ENCODE measurements at places on chromosomes 16 and 17.
A peak's percentile ranks its signal among the peaks of the same experiment; 100 is the strongest.

DNA sequence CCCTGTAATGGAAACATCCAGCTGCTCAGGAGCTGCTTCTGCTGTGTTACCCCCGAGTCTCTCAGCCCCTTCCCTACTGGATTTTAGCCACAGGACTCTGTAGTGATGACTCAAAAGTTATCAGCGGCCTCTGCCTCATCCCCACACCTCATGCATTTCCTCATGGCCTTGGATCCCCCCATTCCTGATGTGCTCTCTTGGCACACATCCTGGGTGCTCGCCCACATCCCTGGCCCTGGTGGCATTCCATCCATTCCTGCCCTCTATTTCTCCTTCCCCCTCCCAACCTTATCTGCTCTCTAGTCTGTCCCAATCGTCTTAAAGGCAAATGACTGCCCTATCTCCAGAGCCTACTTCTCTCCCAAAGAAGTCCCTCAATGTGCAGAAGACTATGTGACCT is 24.6 kb downstream of the MARF1 start:
- no peak for DNase-seq

DNA sequence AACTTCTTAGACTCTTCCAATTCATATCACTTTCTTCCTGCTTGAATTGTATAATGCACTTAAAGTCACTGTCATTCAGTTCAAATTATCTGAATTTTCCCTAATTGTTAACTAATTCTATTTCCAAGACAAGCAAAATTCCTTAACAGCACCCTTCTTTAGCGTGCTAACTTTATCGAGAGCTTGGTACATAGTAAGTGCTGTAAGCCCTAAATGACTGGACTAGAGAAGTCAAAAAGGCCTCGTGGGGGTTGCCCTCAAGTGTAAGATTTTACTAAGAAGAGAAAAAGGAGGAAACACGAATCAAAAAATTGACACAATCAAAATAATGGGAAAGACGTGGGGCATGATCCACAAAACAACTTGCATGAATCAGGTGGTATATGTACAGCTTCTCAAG is 11.3 kb downstream of the KANSL1 start:
- DNase-seq: no peak

DNA sequence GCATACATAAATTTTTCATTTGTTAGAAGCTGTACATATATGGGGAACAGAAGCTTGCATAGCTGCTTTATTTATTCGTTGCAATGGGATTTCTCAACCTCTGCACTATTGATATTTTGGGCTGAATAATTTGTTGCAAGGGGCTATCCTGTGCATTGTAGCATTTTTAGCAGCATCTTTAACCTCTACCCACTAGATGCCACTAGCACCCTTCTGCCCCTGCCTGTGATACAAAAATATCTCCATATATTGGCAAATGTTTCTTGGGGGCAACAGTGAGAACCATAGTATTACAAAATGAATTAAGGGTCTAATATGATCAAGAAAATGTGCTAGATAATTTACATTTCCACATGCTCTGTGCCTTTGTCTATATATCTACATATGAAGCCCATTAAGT is 1401.0 kb downstream of the CDH11 start:
- DNase-seq: no peak

DNA sequence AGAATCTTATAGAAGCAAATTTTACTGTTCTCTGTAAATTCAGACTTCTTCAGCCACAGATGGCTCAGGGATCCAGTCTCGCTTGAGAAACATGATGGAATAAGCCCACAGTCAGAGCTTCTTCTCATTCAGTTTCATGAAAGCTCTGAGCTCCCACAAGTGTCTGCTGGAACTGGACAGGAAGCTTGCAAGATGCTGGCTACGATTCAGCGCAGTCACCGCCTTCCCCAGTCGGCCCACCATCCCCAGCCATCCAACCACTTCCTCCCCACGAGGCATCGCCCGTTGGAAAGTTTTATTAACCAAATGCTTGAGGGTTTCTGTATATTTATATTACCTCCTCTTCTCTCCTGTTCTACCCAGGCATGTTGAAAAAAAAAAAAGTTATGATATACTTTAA is 171.7 kb downstream of the ZFHX3 start:
- peak; percentile 2 for DNase-seq

GRCh38 chr17:46212634-46213435 is 19.6 kb upstream of the KANSL1 start:
- DNase-seq: peak; percentile 86

DNA sequence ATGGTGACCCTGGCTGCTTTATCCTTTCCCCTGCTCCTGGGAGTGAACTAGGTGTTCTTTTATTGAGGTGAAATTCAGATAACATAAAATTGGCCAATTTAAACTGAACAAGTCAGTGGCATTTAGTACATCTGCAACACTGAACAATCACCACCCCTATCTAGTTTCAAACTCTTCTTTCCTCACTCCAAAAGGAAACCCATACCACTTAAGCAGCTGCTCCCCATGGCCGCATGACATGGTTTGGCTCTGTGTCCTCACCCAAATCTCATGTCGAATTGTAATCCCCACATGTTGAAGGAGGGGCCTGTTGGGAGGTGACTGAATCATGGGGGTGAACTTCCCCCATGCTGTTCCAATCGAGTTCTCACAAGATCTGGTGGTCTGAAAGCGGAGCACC is 154.1 kb downstream of the STX8 start:
- no peak for DNase-seq

DNA sequence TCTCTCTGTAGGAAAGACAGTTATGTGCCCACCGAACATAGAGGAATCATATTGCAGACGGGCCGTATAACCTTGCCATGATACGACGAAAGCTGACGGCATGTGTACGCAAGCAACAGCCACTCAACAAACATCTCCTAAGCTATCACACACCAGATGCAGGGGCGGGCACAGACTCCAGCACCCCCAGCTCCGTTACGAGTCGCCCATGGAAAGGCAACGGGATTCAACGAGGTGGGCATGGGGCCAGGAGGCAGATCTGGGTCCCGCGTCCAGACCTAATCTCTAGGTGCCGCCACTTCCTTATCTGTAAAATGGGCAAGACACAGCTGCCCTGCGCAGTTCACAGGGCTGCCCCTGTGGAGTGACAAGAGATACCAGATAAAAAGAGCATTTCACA is 35.6 kb downstream of the ABR start:
- no peak for DNase-seq

DNA sequence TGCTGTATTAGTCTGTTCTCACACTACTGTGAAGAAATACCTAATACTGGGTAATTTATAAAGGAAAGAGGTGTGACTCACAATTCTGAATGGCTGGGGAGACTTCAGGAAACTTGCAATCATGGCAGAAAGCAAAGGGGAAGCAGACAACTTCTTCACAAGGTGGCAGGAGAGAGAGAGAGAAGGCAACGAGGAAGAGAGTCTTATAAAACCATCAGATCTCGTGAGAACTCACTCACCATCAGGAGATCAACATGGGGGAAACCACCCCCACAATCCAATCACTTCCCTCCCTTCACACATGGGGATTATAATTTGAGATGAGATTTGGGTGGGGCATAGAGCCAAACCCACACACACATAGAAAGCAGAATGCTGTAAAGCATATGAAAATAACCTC is 896.2 kb downstream of the CDH11 start:
- no peak for DNase-seq

- no peak for DNase-seq
Observed at GRCh38 chr17:64580384-64581315, 73.9 kb downstream of the CEP95 start.

- peak; percentile 81 for DNase-seq
Observed at GRCh38 chr17:39755554-39756379, 18.0 kb downstream of the GRB7 start.

GRCh38 chr16:28984619-28985135 is at the start of gene LAT:
TSS of gene LAT (plus strand) at chr16:28985052. CDS start at chr16:28985418, 366 bp downstream.
- peak; percentile 82 for DNase-seq

GRCh38 chr16:50550035-50550434 is 1.8 kb downstream of the NKD1 start:
- no peak for DNase-seq

DNA sequence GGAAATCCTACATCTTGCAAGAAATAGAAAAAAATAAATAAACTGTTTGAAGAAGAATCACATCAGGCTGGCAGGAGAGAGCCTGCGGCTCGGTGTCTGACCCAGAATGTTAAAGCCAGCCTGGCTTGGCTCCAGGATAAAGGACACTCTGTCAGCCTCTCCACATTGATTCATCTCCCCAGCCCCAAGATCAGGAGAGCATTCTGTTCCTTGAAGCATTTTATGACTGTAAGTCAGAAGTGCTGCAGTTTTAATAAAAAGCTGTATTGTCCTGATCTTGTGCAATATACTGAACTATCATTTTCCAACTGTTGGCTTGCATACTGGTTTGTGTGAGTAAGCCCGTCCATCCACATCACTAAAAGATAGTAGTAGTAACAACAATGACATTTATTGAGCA is 426.6 kb downstream of the HAPSTR1 start:
- no peak for DNase-seq

GRCh38 chr16:48608871-48609651 is 919 bp downstream of the N4BP1 start:
- DNase-seq: peak; percentile 47

DNA sequence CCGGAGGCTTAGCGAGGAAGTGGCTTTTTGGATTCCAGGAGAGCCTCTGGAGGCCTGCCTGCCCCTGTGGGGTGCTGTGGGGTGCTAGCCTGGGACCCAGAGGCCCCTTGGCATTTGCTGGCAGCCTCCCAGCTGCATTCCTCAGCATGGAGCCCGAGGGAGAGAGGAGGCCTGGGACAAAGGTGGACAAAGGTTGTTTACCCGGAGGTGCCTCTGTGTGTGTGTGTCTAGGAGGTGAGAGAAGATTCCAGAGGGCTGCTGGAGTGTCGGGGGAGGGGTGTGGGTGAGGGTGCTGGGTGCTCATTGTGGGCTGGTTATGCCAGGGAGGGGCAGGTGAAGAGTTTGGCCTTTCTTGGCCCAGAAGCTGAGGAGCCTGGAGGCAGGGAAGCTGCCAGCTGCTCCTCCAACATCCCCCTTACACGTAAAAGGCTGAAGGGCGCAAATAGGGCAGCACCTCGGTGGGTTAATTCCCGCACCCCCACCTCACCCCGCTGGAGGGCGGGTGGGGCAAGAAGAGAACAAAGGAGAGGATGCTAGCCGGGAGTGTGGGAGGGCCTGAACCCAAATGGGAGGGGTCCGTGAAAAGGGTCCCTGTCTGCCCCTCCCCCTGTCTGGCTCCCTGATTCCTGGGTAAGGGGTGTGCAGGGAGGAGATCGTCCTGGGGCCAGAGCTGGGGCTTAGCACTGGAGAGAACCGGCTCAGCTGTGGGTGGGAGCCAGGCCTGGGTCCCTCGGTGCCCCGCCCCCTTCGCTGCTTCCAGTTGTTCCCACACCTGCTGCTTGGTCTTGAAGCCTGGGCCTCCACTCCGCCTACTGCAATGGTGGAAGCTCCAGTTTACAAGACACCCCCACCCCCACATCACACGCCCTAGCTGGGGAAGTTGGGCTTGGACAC is 9.9 kb downstream of the HEXIM2 start:
- no peak for DNase-seq

DNA sequence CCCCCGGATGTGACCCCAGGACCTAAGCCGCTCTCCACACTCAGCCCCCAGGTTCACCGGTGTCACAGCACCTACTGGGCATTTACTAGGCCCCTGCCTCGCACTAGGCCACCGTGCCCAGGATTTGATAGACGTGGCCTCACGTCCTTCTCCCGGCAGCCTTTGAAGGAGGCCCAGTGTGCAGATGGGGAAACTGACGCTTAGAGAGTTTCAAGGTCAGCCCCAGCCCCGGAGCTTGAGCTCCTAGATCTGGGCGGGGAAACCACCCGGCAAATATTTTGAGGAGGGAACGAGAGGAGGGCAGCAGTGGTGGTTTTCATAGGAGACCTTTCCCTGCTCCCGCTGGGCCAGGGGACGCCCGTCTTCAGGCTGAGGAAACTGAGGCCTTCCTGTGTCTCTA is 10.3 kb downstream of the ZFPM1 start:
- DNase-seq: no peak

- no peak for DNase-seq
Observed at GRCh38 chr16:75780669-75781068, 54.4 kb upstream of the CPHXL start.

DNA sequence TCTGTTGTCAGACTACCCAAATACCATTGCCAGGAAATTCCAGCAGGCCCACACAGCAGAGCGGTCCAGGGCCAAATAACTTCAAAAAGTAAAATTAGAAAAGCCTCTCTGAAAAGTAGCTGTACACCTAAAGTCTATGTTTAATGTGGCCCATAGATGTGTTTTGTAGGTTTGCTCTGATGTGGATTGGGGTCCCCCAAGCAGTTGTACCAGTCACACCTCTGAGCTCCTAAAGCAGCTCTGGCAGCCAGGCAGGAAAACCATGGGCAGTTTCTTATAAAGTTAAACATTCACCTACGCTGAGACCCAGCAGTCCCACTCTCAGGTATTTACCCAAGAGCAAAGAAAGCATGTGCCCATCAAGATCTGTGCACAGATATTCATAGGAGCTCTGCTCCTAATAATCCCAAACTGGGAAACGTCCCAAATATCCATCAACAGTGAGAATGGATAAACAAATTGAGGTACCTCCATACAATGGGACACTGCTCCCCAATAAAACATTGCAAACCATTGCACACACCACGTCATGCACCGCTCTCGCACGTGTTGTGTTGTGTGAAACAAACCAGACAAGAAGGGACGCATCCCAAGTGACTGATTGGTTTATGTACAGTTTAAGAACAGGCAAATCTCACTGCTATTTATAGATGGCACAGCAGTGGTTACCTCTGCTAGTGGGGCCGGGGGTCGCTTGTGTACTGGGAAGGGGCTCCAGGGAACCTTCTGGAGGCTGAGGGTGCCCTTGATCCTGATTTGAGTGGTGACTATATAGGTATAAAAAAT is 15.8 kb upstream of the PRM1 start:
- no peak for DNase-seq

DNA sequence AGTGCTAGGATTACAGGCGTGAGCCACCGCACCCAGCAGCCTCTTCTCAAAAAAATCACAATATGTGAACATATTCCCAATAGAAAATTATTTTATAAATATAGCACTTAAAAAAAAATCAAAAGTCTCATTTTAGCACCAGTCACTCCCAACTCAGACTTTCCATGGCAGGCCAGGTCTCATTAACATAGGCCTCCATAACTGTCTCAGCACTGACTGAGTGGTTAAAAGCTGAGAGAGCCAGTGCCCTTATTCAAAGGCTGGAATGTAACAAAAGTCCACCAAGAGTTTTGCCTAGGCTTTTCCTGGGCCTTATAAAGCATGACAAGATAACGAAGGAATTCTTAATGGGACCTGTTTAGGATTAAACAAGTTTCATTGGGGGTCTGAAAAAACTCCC is 79.8 kb downstream of the EMP2 start:
- DNase-seq: no peak

GRCh38 chr17:42358434-42358833 is 29.8 kb downstream of the STAT3 start:
- DNase-seq: no peak

DNA sequence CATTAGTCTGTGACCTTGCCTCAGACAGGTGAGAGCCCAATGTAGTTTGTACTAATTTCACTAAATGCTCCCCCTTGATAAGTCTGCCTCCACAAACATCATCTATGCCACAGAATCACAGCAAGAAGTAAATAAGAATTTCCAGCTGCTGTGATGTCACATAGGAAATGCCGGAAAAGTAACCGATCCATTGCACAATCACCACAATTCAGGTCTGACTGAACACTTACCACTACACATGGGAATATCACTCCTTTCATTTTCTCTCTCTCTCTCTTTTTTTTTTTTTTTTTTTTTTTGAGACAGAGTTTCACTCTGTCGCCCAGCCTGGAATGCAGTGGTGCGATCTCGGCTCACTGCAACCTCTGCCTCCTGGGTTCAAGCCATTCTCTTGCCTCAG is 79.0 kb upstream of the CDH11 start:
- DNase-seq: no peak

- DNase-seq: no peak
Observed at GRCh38 chr16:79595231-79595641, 5.3 kb downstream of the MAF start.

- DNase-seq: no peak
Observed at GRCh38 chr17:78764871-78765270, 17.2 kb downstream of the CYTH1 start.

All from CD4-positive, alpha-beta T cell treated with Interleukin-12 subunit alpha and Interleukin-12 subunit beta, for 1 hour (primary cell).